ENCODE measurements at places on chromosomes 13 and 19.

GRCh38 chr19:38457202-38457601 lies 23.7 kb downstream of the RYR1 start:
- H3K36me3 ChIP-seq, result peaks cover 98% of the 10 kb centered on the region
- no peaks in the 10 kb centered on the region for H3K27me3 ChIP-seq
- no peak for DNase-seq
- no peaks in the 10 kb centered on the region for H3K4me1 ChIP-seq

DNA sequence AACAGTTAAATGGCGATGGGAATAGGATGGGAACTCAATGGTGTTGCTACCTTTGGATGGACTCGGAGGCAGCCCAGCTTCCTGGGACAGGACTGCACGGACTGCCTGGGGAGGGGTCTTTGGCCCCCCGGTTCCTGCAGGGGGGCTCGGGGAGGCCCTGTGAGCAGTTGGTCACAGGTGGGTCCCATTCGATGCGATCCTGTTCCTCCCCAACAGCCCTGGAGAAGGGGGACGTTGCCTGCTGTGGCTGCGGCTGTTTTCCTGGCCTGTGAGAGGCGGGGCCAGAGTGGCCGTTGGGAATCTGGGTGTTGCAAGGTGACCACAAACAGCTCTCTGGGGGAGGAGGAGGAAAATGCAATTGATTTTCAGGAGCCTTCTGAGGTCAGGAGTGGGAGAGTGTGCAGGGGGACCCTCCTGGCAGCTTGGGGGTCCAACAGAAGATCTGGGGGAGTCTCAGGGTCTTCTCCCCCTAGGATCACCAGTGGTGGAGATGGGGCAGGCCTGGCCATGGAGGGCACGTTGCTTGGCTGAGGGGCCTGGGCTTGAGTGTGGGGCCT lies 1.9 kb upstream of the PLPPR3 start:
- H3K27me3 ChIP-seq, result peaks cover 14% of the 10 kb centered on the region
- DNase-seq, result no peak
- no peak overlapping the region for H3K4me3 ChIP-seq
- H3K4me1 ChIP-seq, result no peaks in the 10 kb centered on the region

- peak overlapping the region; percentile 86 for H3K27ac ChIP-seq
- H3K4me3 ChIP-seq, result no peak overlapping the region
- H3K4me1 ChIP-seq, result peaks cover 62% of the 10 kb centered on the region
- H3K27me3 ChIP-seq, result no peaks in the 10 kb centered on the region
- H3K36me3 ChIP-seq, result no peaks in the 10 kb centered on the region
Observed at GRCh38 chr19:6260912-6261650, 18.7 kb downstream of the MLLT1 start.

GRCh38 chr19:23283925-23284324 lies 33.7 kb upstream of the ZNF724 start:
- H3K4me3 ChIP-seq, result no peak overlapping the region
- no peak for DNase-seq
- H3K27me3 ChIP-seq, result no peaks in the 10 kb centered on the region
- H3K4me1 ChIP-seq, result no peaks in the 10 kb centered on the region
- no peak overlapping the region for H3K27ac ChIP-seq

- no peak overlapping the region for H3K4me3 ChIP-seq
- no peak for DNase-seq
- H3K27me3 ChIP-seq, result no peaks in the 10 kb centered on the region
- no peak overlapping the region for H3K27ac ChIP-seq
Observed at GRCh38 chr13:39056018-39056417, 17.8 kb downstream of the NHLRC3 start.

DNA sequence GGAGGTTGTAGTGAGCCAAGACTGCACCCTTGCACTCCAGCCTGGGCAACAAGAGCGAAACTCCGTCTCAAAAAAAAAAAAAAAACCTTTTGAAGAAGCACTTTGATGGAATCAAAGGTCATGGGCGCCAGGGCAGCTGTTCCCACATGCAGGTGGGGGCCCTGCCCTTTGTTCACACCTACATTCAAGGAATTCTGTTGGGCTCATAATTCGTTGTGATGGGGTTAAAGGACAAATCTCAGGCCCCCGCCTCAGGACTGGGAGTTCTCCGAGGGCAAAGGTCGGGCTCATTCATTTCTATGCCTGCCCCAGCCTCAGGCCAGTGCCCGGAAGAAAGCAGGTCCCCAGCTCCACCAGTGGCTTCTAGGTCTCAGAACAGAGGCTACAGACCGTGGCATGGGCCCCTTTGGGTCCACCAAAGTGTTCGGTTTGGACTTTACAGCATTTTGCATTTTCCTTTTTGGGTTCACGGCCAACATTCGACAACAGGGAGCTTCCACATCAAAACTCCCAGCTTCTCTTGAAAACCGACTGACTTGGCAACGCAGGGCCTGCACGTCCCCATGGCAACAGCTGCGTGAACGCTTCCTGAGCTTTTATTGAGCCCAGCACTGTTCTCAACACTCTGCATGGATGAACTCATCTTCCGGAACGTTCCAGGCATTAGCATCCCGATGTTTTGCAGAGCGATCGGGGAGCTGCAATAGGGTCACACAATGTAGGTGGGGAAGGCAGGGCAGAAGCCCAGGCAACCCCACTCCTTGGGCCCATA lies 10.1 kb upstream of the GTF2F1 start:
- no peak overlapping the region for H3K4me3 ChIP-seq
- no peaks in the 10 kb centered on the region for H3K36me3 ChIP-seq
- no peak for DNase-seq
- H3K27me3 ChIP-seq, result no peaks in the 10 kb centered on the region
- H3K27ac ChIP-seq, result no peak overlapping the region

DNA sequence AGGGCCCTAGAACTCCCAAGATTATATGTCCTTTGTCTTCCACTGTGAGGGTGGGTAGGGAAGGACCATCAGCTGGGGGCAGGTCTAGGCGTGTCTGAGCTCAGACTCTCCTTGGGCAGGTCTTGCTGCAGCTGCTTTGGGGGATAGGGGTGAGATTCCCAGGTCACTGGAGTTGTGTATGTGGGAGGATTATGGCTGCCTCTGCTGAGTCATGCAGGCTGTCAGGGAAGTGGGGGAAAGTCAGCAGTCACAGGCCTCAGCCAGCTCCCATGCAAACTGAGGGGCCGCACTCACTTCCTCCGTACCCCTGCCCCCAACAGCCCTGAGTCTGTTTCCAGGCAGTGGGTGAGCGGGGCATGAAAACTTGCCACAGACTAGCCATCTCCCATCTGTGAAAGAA lies 600.8 kb downstream of the DIAPH3 start:
- no peak for DNase-seq
- no peaks in the 10 kb centered on the region for H3K36me3 ChIP-seq
- H3K27me3 ChIP-seq, result no peaks in the 10 kb centered on the region
- no peaks in the 10 kb centered on the region for H3K4me1 ChIP-seq
- H3K4me3 ChIP-seq, result no peak overlapping the region

Measured in psoas muscle (tissue), 8 donors.